Inflammatory macrophage treated with lipopolysaccharide for 4 hours (primary cell): ENCODE measurements at places on chromosomes 6 and 20.

- peak; percentile 30 for DNase-seq
Observed at GRCh38 chr6:13614126-13614925, 809 bp upstream of the NOL7 start.

- no peak for DNase-seq
Observed at GRCh38 chr6:36926708-36927513, 27.6 kb upstream of the PI16 start.

GRCh38 chr6:52603000-52603795 is 26.3 kb upstream of the TRAM2 start:
- DNase-seq, result peak; percentile 31

- no peak for DNase-seq
Observed at GRCh38 chr20:24598996-24599395, 129.6 kb downstream of the SYNDIG1 start.

- DNase-seq, result no peak
Observed at GRCh38 chr6:52394251-52394666, 25.9 kb upstream of the EFHC1 start.

DNA sequence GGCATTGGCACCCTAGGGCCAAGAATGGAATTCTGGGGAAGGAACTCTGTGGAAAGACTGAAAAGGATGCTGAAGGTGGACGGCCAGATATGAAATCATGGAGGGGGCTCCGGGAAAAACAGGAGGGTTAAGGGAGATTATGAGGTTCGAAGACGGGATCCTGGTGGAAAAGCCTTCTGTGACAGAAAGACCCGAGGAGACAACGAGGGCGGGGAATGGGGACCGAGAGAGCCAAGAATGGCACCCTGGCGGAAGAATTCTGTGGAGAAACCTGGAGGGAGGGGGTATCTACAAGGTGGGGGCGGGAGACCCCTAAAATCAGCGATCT is 426 bp downstream of the TRMT6 start:
- no peak for DNase-seq

- DNase-seq, result peak; percentile 94
Observed at GRCh38 chr20:325045-325888, at the start of gene SOX12. SOX12 (plus strand) TSS chr20:325552; CDS start chr20:325925, 373 bp downstream.

- DNase-seq, result no peak
Observed at GRCh38 chr6:141472162-141472928, 660.4 kb upstream of the GJE1 start.

- DNase-seq, result no peak
Observed at GRCh38 chr6:109662192-109662591, 28.8 kb downstream of the AK9 start.

- peak; percentile 84 for DNase-seq
Observed at GRCh38 chr6:113447088-113447831, 409.9 kb upstream of the MARCKS start.

GRCh38 chr20:3751675-3752385 is 15.7 kb downstream of the ADISSP start:
- peak; percentile 83 for DNase-seq

DNA sequence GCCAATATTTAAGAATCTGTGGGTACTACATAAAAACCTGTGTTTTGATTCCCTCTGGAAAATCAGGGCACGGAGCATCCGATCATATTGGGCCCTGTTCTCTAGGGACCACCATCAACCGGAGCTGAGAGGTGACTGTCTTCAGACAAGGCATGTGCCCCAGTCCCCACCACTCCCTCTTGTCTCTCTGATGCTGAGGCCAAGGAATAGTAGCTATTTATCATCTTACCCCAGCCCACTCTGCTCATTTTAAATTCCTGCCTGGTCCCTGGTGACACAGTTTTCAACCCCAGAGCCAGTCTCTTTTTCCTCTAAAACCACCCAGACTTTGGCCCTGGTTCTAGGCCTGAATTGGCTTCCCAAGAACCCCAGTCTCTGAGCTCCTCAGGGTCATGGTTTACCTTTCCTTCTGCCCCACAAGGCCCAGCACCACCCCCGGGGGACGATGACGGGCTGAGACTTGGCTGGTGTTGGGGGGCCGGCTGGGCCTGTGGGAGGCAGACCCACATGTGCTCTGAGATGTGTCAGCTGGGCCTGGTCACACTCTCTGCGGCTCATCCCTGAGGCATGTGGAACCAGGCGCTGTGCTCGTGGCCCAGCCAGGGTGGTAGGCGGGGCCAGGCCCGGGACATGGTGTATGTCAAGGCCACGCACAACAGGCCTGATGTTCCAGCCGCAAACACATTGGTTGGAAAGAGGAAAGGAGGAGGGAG is 114.4 kb downstream of the CEBPB start:
- DNase-seq, result peak; percentile 37

DNA sequence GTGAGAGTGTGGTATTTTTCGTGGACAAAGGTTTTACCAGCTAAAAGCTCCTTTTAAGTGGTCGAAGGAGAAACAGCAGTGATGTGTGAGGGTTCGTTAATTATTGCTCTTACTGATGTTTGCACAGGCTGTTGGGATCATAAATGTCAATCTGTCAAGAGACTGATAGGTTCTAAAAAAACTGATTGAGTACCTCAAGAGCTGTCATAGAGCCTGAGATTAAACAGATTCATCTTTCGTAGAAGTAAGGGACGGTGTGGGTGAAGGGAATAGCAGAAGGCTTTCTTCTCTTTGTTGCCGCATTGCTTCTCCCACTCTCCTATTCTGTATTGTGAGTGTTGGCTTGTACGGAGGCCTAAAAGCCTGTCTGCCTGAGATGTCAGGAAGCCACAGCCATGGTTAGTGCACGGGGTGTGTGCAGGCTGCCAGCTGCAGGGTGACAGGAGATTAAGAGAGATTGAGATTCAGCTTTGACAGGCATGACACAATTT is 291.0 kb downstream of the ZFAND3 start:
- no peak for DNase-seq

GRCh38 chr20:58088105-58088504 is 140.3 kb downstream of the ANKRD60 start:
- DNase-seq, result no peak

- DNase-seq, result no peak
Observed at GRCh38 chr6:77430504-77430903, 32.8 kb downstream of the HTR1B start.

GRCh38 chr20:11173916-11174315 is 500.1 kb upstream of the JAG1 start:
- no peak for DNase-seq

DNA sequence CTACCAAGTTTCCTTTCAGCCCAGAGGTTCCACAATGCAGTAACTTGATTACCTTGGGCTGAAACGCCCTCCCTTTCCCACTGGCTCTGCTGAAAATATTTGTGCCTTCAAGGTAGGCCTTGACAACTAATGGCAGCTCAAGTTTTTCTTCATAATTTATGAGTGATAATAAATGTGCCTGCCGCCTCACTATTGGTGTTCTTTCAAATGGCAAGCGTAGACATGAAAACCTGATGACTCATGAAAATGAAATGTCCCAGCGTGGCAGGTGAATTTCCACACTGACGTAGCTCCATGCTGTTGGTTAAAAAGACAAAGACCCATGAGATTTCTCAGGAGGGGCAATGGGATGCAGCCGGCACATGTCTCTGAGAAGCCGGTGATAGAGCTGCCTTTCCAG is 107.2 kb upstream of the GGTLC1 start:
- DNase-seq, result no peak

GRCh38 chr20:11651647-11652046 is 266.0 kb upstream of the BTBD3 start:
- no peak for DNase-seq

DNA sequence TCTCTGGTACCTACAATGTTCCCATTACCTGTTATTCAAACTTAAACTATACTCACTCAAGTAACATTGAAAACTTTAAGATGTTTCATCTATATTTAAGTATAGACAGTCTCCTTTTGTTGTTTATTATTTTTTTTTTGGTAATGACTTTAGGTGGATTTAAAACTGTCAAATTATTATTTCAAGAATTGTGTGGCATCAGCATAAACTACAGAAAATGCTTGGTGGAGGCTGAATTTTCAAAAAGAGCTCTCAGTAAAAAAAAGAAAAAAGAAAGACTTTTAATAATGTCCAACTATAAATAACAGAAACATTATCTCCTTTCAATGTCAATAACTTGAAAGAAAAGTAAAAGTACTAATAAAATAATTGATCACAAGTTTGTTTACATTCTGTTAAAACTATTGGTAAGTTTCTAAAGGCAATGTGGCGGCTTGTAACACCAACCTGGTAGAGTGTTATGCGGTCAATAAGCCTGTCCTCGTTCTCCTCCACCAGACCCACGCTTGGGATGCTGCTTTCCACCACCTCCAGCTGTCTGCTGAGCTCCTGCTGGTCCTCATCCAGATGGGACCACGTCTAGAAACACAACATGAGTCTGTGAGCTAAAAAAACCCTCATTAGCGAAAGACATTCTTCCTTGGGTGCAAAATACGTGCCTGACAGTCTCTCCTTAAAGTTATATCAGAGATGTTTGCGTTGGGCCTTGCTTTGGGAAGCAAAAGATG is 400.6 kb downstream of the SYNE1 start:
- DNase-seq, result no peak

- peak; percentile 54 for DNase-seq
Observed at GRCh38 chr6:27838945-27839625, 73.1 kb downstream of the OR2B2 start.

- DNase-seq, result peak; percentile 86
Observed at GRCh38 chr6:148779142-148779562, 32.3 kb downstream of the UST start.

- DNase-seq, result no peak
Observed at GRCh38 chr6:52616059-52616690, 39.3 kb upstream of the TRAM2 start.

GRCh38 chr6:53026526-53026925 is 31.4 kb upstream of the GSTA4 start:
- no peak for DNase-seq

DNA sequence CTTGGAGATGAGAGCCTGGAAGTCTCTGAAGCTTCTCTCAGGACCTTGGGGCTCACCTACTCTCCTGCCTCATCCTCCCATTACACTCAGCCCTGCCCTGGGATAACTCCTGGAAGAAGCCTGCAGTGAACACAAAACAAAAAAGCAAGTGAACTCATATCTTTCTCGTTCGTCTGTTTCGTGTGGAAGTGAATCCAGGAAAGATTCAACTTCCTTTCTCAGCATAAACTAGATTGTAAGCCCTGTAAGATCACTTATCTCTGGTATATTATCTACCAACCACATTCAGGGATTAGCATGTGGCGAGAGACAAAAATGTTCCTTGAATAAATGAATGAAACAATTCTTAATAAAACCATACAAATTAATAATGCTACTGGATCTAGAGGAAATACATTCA is 36.5 kb upstream of the FAM83C start:
- DNase-seq, result no peak

DNA sequence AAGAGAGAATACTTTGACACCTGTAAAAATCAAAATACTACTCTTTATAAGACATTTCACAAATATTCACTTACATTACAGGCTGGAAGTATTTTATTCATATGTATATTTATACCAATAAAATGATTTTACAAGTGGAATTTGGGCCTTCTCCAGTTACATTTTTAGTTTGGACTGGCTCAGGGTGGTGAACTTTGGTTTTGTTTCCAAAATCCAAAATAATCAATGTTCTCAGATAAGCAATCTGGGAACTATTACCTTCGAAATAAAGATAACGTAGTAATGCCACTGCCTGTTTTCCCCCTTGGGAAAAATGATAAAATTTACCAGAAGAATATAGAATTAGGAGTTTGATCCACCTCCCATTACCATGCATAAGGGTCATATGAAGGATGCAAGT is 31.6 kb upstream of the SCGN start:
- DNase-seq, result no peak

- DNase-seq, result no peak
Observed at GRCh38 chr6:152428126-152428525, 209.0 kb downstream of the SYNE1 start.

DNA sequence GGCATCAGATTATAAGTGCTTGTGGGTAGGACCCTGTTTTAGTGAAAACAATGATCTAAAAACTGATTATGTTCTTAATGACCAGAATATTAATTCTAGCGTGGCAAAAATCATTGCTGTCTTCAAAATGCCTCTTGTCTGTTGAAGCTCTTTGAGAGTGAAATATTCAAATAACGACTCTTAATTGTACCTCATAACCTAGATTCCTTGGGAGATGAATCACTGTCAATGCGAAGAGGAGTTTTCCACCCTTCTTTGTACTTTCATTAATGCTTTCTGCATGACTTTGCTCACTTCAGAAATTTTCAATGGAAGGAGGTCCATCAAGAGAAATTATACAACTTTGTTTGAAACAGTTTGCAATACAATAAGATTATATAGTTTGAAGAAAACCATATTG is 71.5 kb downstream of the CRYBG1 start:
- DNase-seq, result no peak

GRCh38 chr20:62238569-62239277 is 402 bp downstream of the OSBPL2 start:
- DNase-seq, result peak; percentile 5

GRCh38 chr20:55614220-55614757 is 391.0 kb downstream of the CBLN4 start:
- DNase-seq, result no peak

DNA sequence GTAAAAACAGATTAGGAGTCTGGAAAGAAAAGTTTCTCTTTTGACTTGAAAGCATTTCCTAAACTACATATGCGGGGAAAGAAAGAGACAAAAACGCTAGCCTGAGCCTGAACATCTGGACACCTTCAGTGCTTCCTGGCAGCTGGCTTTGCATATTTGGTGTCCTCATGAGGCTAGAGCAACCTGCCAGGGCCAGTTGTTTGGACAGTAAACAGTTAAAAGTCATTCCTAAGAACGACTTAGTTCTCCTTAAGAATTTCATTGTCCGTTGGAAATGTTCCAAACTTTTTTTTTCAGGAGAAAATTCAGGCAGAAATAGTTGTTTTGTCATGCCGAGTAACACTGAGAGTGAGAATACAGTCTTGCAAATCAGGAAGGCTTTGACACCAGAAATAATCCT is 199.8 kb downstream of the SMOC2 start:
- DNase-seq, result no peak

GRCh38 chr20:53547664-53548239 is 45.9 kb downstream of the ZNF217 start:
- peak; percentile 54 for DNase-seq

DNA sequence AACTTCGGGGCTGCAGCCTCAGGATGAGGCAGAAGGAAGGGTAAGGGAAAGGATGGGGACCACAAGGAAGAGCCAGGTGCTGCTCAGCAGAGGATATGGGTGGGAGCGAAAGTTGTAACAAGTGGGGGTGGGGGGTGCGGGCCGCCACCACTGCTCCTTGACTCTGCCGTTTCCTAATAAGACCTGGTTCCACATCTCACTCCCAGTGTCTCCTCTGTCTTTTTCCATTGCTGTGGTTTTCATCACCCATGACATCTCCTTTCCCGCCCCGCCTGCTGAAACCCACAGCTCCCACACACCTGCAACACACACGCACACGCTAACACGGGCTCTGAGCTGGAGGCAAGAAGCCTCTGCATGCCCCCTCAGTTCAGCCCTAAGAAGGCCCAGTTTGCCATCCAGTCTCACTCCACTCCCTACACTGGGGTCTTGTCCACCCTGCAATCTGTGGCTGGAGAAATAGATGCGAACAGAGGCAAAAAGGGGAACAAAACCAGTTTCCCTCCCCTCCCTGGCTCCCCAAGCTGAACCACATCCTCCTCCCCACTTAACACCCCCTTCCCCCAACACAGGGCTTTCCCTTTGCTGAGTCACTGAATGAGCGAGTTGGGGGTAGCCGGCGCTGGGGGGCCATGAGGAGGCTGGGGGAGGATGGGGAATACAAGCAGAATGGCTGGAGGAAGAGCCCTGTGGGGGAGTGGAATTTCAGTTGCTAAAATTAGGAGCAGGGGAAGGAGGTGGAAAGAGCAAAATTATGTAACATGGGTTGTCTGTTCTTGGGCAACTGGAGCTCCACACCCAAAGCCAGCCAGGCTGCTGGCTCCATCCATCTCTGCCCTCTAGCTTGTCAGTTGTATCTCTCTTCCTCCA is 11.5 kb downstream of the NFKBIL1 start:
- peak; percentile 98 for DNase-seq
